Activated T-helper 2 cell treated with anti-CD3 and anti-CD28 coated beads, Interferon-gamma antibody, Interleukin-2, Interleukin-4, amounts not matched to agents 10 μg/mL and 5 μg/mL and 100 μg/mL, durations not matched to agents 14 hours and 24 hours and 36 hours (primary cell): ENCODE measurements at places on chromosomes 1 and 21. TPM values are rescaled to one million over a fixed set of nuclear protein-coding genes. Genes with fewer than 3 reads are reported as not detected.
A peak's percentile ranks its signal among the peaks of the same experiment; 100 is the strongest.

GRCh38 chr1:230208619-230209261, 141.7 kb downstream of the GALNT2 start:
- H3K4me3 ChIP-seq: peak overlapping the region; percentile 76
- peak overlapping the region; percentile 99 for H3K27ac ChIP-seq
- H3K4me1 ChIP-seq: peaks cover 72% of the 10 kb centered on the region
- DNase-seq: no peak
- peaks cover 29% of the 10 kb centered on the region for H3K36me3 ChIP-seq
- H3K27me3 ChIP-seq: no peaks in the 10 kb centered on the region

- no peaks in the 10 kb centered on the region for H3K27me3 ChIP-seq
- no peak overlapping the region for H3K27ac ChIP-seq
- peaks cover 27% of the 10 kb centered on the region for H3K4me1 ChIP-seq
- H3K4me3 ChIP-seq: no peak overlapping the region
These were observed 121.8 kb downstream of the OSBPL9 start for GRCh38 chr1:51738681-51739080.

- peaks cover 4% of the 10 kb centered on the region for H3K4me1 ChIP-seq
- H3K4me3 ChIP-seq: no peak overlapping the region
- peak; percentile 49 for DNase-seq
- H3K27me3 ChIP-seq: peaks cover 31% of the 10 kb centered on the region
- H3K36me3 ChIP-seq: no peaks in the 10 kb centered on the region
These were observed 64.6 kb downstream of the UBIAD1 start for GRCh38 chr1:11337580-11338073.

DNA sequence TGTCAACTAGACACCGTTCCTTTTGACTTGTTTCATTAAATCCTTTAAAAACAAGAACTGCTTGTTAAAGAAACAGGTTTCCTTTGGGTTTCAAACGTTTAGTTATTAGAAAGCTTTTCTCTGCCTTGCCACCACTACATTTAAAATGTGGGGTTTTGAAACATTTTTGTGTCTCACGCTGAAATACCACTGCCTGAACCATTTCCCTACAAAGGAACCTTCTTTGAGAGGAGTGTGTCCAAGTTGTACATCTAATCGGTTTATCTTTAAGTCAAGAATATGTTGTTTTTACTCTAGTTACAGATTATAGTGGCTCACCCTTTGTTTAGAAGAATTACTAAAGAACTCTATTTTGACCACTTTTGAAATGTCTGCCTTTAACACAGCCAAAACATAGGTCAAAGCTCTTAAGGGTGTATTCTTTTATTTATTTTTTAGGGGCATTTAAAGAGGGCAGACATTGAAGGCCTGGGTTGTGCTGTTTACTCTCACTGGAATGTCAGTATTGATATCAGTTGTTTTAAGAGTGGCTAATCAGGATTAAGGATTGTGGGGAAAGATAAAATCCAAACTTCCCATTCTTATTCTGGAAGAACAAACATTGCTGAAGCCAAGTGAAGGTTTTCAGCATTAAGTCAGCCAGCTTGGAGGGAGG, 143.4 kb downstream of the GALNT2 start:
- H3K27ac ChIP-seq: peak overlapping the region; percentile 99
- H3K36me3 ChIP-seq: peaks cover 26% of the 10 kb centered on the region

DNA sequence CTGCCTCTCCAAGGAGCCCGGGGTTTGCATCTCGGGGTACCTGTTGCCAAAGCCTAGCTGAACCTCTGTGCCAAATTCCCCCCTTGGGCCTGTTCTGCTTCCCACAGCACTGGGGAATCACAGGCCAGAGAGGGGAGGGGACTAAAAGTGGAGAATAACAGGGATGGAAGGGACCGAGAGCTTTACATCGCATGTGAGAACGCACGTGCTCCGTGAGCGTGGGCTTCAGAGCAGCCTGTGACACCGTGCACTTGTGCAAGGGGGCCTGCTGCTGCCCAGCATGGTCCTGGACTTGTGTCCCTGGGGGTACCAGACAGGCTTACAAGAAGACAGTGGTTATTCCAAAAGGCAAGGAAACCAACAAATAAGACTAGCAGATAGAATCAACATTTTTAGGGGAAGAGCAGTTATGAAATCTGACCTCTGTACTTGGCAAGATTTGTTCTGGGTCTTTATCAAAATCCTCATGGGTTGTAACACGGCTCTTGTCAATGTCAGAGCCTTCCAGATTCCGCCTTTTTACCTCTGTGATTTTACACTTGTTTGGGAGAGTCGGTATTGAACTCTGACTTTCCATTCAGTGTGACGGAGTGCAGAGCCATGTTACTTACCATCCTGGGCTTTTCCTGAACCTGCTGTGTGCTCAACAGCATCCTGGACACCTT, 36.2 kb upstream of the TNFRSF1B start:
- no peaks in the 10 kb centered on the region for H3K27me3 ChIP-seq
- H3K27ac ChIP-seq: no peak overlapping the region
- no peak for DNase-seq
- no peak overlapping the region for H3K4me3 ChIP-seq
- peaks cover 54% of the 10 kb centered on the region for H3K36me3 ChIP-seq

DNA sequence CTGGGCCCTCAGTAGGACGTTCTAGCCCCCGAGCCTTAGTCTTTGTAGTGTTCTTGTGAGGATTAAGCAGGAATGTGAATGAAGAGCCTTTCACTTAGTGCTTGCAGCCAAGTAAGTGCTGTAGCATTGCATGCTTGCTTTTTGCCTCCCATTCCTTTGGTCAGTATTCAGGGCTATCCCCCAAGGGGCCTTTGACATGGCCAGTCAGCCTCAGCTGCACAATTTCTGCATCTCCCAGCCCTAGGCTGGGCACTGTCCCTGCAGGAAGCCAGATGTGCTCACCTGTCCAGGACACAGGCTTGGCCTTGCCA, 30.5 kb downstream of the SOX13 start:
- DNase-seq: no peak
- H3K36me3 ChIP-seq: no peaks in the 10 kb centered on the region
- H3K4me1 ChIP-seq: peaks cover 25% of the 10 kb centered on the region
- H3K27ac ChIP-seq: no peak overlapping the region
- H3K4me3 ChIP-seq: no peak overlapping the region
- H3K27me3 ChIP-seq: peaks cover 1% of the 10 kb centered on the region

DNA sequence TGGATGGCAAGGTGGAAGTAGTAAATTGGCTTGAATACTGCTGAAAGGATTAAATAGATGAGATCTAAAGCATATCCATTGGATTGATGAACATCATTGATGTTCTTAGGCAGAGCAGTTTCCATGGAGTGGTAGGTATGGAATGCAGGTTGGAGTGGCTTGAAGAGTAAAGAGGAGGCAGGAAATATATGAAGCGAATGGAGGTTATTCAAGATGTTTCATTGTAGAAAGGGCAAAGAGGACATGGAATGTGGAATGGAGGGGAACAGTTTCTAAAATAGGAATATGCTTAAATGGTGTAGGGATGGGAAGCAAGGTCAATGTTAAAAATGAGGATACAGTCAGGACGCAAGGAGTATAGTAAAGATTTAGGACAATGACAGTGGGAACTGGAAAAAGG, 6.1 kb downstream of the OSBPL9 start:
- no peaks in the 10 kb centered on the region for H3K27me3 ChIP-seq
- no peaks in the 10 kb centered on the region for H3K36me3 ChIP-seq
- H3K27ac ChIP-seq: no peak overlapping the region
- H3K4me1 ChIP-seq: peaks cover 9% of the 10 kb centered on the region
- no peak for DNase-seq

DNA sequence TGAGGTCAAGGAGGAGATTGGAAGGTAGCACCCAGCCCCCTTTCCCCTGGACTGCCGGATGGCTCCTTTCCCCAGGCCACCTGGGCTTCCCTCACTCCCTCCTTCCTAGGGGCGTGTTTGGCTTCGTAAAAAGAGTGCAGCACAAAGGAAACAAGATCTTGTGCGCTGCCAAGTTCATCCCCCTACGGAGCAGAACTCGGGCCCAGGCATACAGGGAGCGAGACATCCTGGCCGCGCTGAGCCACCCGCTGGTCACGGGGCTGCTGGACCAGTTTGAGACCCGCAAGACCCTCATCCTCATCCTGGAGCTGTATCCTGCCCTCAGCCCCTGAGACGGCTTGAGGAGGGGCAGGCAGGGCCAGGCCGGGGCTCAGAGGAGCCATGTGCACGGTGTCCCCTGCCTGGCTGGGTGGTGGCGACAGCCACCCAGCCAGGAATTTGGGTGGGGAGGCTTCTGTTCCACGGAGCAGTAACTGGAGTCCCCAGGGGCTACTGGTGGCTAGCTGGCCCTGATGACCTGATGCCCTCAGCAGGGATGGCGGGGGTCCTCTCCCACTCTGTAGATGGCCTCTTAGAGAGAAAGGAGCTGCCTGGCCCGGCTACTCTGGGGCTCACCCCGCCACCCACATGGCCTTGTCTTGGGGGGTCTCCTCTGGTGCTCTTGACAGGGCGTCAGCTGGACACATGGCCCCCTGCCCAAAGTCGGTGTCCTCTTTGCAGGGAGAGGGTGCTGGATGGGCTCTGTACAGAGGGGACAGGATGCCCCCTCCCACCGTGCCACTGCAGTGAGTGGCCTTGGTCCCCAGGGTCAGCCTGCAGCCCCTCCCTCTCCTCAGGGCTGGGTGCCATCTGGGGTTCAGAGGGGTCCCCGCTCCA, 39.5 kb downstream of the TRIM11 start:
- no peaks in the 10 kb centered on the region for H3K4me1 ChIP-seq
- no peak overlapping the region for H3K27ac ChIP-seq
- DNase-seq: no peak
- H3K27me3 ChIP-seq: no peaks in the 10 kb centered on the region

- H3K4me1 ChIP-seq: no peaks in the 10 kb centered on the region
- H3K36me3 ChIP-seq: no peaks in the 10 kb centered on the region
- H3K27me3 ChIP-seq: no peaks in the 10 kb centered on the region
- no peak for DNase-seq
These were observed 60.2 kb downstream of the DMRTB1 start for GRCh38 chr1:53519421-53519820.

- no peak overlapping the region for H3K4me3 ChIP-seq
- H3K4me1 ChIP-seq: peaks cover 11% of the 10 kb centered on the region
- no peaks in the 10 kb centered on the region for H3K36me3 ChIP-seq
- H3K27ac ChIP-seq: no peak overlapping the region
- peaks cover 4% of the 10 kb centered on the region for H3K27me3 ChIP-seq
- DNase-seq: no peak
These were observed 206.3 kb downstream of the HS2ST1 start for GRCh38 chr1:87120779-87121178.

- no peak for DNase-seq
- H3K4me3 ChIP-seq: no peak overlapping the region
- H3K36me3 ChIP-seq: no peaks in the 10 kb centered on the region
- no peaks in the 10 kb centered on the region for H3K4me1 ChIP-seq
These were observed 98.0 kb downstream of the LMO4 start for GRCh38 chr1:87426463-87427249.

GRCh38 chr1:79044974-79045650, 38.6 kb upstream of the ADGRL4 start:
- H3K4me1 ChIP-seq: peaks cover 11% of the 10 kb centered on the region
- H3K27ac ChIP-seq: no peak overlapping the region
- no peak for DNase-seq
- H3K27me3 ChIP-seq: no peaks in the 10 kb centered on the region
- no peaks in the 10 kb centered on the region for H3K36me3 ChIP-seq

GRCh38 chr1:12424793-12425192, 193.2 kb downstream of the DHRS3 start:
- H3K36me3 ChIP-seq: peaks cover 32% of the 10 kb centered on the region
- peaks cover 15% of the 10 kb centered on the region for H3K4me1 ChIP-seq
- H3K4me3 ChIP-seq: no peak overlapping the region
- DNase-seq: no peak

DNA sequence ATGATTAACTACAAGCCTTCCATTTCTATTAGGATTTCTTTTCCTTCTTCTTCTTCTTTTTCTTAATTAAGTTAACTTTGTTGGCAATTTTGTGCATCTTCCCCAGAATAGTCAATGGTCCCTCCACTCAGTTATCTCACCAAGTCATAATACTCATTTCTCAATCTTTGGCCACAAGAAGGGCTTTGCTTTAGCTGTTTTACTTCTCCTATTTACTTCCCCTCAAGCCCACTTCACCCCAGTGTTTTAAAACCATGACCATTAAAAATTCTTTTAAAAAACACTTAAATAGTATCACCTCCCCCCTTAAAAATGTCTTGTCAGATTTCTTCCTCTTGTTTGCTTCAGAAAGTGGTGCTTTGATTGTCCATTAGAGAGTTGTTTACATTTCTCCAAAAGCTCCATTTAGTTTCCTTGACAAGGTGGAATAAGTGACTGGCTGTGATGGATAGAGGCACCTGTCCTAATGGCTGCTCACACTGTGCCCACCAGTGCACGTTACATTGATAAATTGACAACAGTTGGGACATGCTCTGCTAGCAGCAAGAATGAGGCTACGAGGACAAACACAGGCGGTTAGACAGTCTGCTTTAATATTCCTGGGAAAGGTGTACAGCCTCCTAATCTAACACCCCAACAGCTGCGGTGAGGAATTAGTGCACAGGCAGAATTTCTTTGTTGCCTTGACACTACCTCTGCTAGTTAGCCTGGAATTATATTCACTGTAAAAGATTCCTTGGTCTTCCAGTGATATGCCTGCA, 354.7 kb downstream of the LMO4 start:
- DNase-seq: no peak
- peaks cover 4% of the 10 kb centered on the region for H3K4me1 ChIP-seq
- H3K4me3 ChIP-seq: no peak overlapping the region
- H3K36me3 ChIP-seq: no peaks in the 10 kb centered on the region
- H3K27ac ChIP-seq: no peak overlapping the region
- no peaks in the 10 kb centered on the region for H3K27me3 ChIP-seq

DNA sequence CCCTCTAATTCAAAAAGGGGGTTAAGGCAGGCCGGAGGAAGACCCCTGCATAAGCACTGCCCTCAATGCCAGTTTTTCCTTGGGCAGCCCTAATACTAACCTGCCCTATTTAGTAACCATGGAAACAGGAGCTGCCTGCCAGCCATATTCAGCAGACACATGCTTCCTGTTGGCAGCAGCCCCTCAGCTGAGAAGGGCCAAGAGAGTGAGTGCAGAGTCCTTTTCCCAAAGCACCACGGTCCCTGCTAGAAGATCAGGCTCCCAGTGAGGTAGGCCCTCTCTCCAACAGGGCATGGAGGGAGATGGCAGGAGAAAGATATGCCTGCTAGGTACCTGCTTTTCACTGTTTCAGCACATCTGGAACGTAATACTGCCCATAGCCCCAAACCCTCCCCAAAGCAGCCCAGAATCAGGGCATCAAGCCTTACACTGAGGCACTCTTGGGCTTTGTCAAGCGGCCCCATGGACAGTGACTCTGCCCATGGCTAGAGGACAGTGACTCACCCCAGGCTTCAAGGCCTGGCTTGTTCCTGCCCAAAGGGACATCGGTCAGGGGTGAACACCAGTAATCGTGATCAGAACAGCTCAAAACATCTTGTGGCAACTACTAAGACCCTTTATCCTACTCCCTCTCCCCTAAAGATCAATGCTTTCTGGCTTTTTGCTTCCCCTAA, 64.5 kb downstream of the BCAR3 start:
- peaks cover 6% of the 10 kb centered on the region for H3K36me3 ChIP-seq
- DNase-seq: no peak
- H3K27me3 ChIP-seq: peaks cover 18% of the 10 kb centered on the region
- H3K4me3 ChIP-seq: no peak overlapping the region
- peaks cover 22% of the 10 kb centered on the region for H3K4me1 ChIP-seq

The TNNT2 gene
- not detected in 2 replicates for total RNA-seq

The UBR4 gene
- total RNA-seq: 156 and 160 TPM in 2 replicates

The AJAP1 gene
- total RNA-seq: not detected in 2 replicates

The FAM151A gene
- total RNA-seq: not detected in 2 replicates

The PCAT6 gene
- 1.6 TPM in 2 replicates for total RNA-seq

The SLC44A5 gene
- not detected in 2 replicates for total RNA-seq
